GM23248 (cell line): ENCODE measurements at places on chromosomes 13 and 19.

- H3K36me3 ChIP-seq: peaks cover 6% of the 10 kb centered on the region; the same call in 1 of the 2 replicates
- DNase-seq: peak; percentile 67
- H3K4me1 ChIP-seq: peaks cover 17% of the 10 kb centered on the region
- H3K27ac ChIP-seq: peak overlapping the region; percentile 27
- H3K27me3 ChIP-seq: no peaks in the 10 kb centered on the region
These were observed 1.7 kb upstream of the SERTAD3 start for GRCh38 chr19:40445780-40446262.

DNA sequence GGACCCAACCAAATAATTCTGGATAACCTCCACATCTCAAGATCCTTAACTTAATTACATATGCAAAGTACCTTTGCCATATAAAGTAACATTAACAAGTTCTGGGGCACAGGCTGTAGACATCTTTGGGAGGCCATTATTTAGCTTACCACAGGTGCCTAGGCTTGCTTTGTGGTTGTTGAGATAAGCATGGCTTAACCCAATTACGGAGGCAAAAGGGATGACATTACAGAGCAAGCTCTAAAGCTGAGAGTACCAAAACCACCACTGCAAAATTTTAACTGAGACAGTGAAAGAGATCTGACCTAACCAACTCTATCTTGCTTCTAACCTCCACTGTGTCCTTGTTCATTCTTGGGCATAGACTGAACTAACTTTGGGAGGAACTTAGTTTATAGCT lies 502.9 kb upstream of the ATXN8OS start:
- H3K27ac ChIP-seq: no peak overlapping the region
- H3K27me3 ChIP-seq: no peaks in the 10 kb centered on the region
- H3K4me1 ChIP-seq: no peaks in the 10 kb centered on the region

- no peaks in the 10 kb centered on the region; the same call in none of the 2 replicates for H3K27me3 ChIP-seq
- H3K4me3 ChIP-seq: no peak overlapping the region
- no peak overlapping the region for H3K27ac ChIP-seq
- no peak for DNase-seq
These were observed 15.2 kb upstream of the F7 start for GRCh38 chr13:113090415-113090770.

GRCh38 chr19:38473201-38473600 lies 39.7 kb downstream of the RYR1 start:
- H3K27ac ChIP-seq: no peak overlapping the region
- no peaks in the 10 kb centered on the region for H3K4me1 ChIP-seq
- H3K36me3 ChIP-seq: no peaks in the 10 kb centered on the region
- DNase-seq: no peak
- H3K27me3 ChIP-seq: peaks cover 22% of the 10 kb centered on the region

DNA sequence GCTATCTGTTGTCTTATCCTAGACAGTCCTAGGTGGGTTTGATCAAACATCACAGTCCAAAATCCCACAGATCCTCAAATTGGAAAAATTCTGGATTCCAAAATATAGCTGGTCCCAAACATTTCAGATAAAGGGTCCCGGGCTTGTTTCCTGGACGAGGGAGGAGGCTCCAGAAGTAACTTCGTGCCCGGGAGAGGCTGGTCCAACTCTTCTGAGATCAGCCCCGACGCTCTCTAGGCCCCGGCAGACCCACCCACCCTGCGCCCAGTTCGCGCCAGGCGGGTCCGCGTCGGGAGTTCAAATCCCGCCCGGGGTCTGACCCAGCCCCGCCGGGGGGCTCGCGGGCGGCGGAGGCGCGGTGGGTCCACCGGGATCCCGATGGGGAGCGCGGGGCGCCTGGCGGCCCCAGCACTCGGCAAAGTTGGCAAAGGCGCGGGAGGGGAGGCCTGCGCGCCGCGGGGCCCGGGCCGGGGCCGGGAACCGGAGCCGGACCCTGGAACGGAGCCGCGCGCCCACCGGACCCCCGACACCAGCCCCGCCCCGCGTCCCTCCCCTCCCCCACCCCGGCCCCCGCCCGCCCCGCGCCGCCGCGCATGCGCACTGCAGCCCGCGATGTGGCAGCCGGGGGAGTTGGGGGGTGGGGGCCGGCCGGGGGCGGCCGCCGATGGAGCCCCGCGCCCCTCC lies 513 bp downstream of the MIER2 start:
- H3K27me3 ChIP-seq: no peaks in the 10 kb centered on the region
- peaks cover 19% of the 10 kb centered on the region for H3K4me1 ChIP-seq
- H3K4me3 ChIP-seq: peak overlapping the region; percentile 70
- peak overlapping the region; percentile 89 for H3K27ac ChIP-seq

DNA sequence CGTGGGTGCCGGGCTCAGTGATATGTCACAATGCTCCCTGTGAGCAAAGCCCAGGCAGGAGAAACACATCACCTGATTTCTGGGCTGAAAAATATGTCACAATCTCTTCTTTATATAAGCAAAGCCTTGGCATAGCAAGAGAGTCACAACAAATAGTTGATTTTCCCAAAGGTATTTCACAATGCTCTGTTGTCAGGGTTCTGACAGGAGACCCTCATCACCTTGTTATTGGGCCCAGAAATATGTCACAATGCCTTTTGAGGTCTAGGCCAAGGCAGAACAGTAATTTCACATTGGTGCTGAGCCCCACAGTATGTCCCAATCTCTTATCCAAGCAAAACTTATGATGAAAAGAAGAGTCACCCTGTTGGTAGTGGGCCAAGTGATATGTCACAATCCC lies 125.7 kb downstream of the ZNF675 start:
- H3K4me1 ChIP-seq: no peaks in the 10 kb centered on the region
- no peaks in the 10 kb centered on the region for H3K27me3 ChIP-seq
- no peak overlapping the region for H3K4me3 ChIP-seq
- H3K27ac ChIP-seq: no peak overlapping the region

DNA sequence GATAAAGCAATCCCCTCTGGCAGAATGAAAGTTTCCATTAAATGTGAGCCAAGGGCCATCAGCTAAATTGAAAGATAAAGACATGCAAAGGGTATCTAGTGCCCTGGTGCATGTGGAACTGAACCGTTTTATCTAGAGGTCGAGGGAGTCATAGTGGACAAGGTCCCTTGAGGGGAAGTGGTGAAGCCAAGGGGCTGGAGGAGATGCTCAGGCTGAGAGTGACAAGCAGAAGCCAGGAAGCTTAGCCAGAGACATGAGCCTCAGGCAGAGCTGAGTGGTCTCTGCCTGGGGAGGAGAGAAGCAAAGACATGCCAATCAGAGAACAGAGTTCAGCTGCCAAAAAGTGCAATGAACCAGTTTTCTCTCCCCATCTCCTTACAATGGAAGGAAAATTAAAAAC lies 68.1 kb upstream of the SLC10A2 start:
- H3K27ac ChIP-seq: no peak overlapping the region
- no peaks in the 10 kb centered on the region for H3K4me1 ChIP-seq
- DNase-seq: no peak
- no peaks in the 10 kb centered on the region for H3K27me3 ChIP-seq

DNA sequence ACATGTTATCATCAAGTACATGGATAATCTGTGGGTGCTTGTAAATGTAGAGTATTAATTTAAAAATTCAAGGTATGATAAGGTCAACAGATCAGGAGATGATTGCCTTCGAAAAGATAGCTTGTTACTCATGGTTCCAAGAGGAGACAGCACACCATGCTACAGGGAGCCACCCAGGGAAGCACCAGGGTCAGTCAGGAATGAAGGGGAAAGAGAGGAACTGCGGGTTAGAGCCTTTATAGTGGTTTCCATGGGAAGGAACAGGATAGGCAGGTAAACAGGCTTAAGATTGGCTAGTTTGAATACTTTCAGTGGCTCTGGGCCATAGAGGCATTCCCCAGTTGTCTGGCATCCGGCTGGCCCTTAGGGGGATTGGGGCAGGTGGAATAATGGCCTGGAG lies 74.2 kb upstream of the SERTM1 start:
- no peaks in the 10 kb centered on the region for H3K4me1 ChIP-seq
- no peak overlapping the region for H3K4me3 ChIP-seq
- no peaks in the 10 kb centered on the region for H3K27me3 ChIP-seq
- no peak overlapping the region for H3K27ac ChIP-seq
- DNase-seq: no peak

- H3K27ac ChIP-seq: no peak overlapping the region
- no peak for DNase-seq
- H3K36me3 ChIP-seq: no peaks in the 10 kb centered on the region; the same call in 1 of the 2 replicates
- H3K27me3 ChIP-seq: no peaks in the 10 kb centered on the region
These were observed 15.4 kb downstream of the UBXN6 start for GRCh38 chr19:4441994-4442818.

DNA sequence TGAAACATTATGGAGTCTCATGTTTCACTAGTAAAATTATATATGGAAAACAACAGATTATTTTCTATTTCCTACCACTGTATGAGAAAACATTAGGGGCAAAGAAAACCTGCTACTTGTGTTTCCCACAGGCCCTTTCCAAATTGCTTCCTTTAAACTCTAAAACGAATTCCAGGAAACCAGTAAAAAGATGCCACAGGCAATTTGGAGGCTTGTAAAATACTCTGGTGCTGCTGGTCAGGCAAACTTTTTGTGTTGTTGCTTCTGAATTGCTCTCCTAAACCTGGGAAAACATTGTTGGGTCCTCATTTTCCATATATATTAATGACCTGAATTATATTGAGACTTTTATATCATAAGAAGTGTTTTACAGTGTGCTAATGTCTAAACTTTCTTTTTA lies 141.5 kb downstream of the TDRD3 start:
- no peak for DNase-seq
- no peaks in the 10 kb centered on the region for H3K27me3 ChIP-seq
- no peak overlapping the region for H3K27ac ChIP-seq
- H3K4me1 ChIP-seq: no peaks in the 10 kb centered on the region

- DNase-seq: no peak
- H3K4me1 ChIP-seq: no peaks in the 10 kb centered on the region
- H3K36me3 ChIP-seq: peaks cover 7% of the 10 kb centered on the region; the same call in 1 of the 2 replicates
- H3K27ac ChIP-seq: no peak overlapping the region
- H3K4me3 ChIP-seq: no peak overlapping the region
- H3K27me3 ChIP-seq: no peaks in the 10 kb centered on the region
These were observed 9.4 kb downstream of the ZNF784 start for GRCh38 chr19:55614711-55615542.

GRCh38 chr13:93233997-93234416 lies 7.4 kb downstream of the GPC6 start:
- H3K4me1 ChIP-seq: peaks cover 33% of the 10 kb centered on the region
- H3K36me3 ChIP-seq: no peaks in the 10 kb centered on the region; the same call in 1 of the 2 replicates
- DNase-seq: no peak
- H3K27ac ChIP-seq: no peak overlapping the region

- no peaks in the 10 kb centered on the region for H3K27me3 ChIP-seq
- no peaks in the 10 kb centered on the region for H3K36me3 ChIP-seq
- H3K27ac ChIP-seq: peak overlapping the region; percentile 88
- H3K4me1 ChIP-seq: peaks cover 20% of the 10 kb centered on the region
- peak; percentile 29 for DNase-seq
- H3K4me3 ChIP-seq: peak overlapping the region; percentile 77
These were observed 1.7 kb downstream of the ETFB start for GRCh38 chr19:51364200-51365106.

GRCh38 chr19:41403181-41403970 lies 5.8 kb downstream of the BCKDHA start:
- H3K4me3 ChIP-seq: no peak overlapping the region
- no peak for DNase-seq
- no peaks in the 10 kb centered on the region for H3K36me3 ChIP-seq
- peaks cover 8% of the 10 kb centered on the region for H3K4me1 ChIP-seq
- no peaks in the 10 kb centered on the region for H3K27me3 ChIP-seq
- H3K27ac ChIP-seq: no peak overlapping the region

- peak; percentile 76 for DNase-seq
- peak overlapping the region; percentile 88 for H3K4me3 ChIP-seq
- H3K4me1 ChIP-seq: no peaks in the 10 kb centered on the region
- no peaks in the 10 kb centered on the region for H3K27me3 ChIP-seq
- peak overlapping the region; percentile 66 for H3K27ac ChIP-seq
These were observed 24.6 kb upstream of the ZNF846 start for GRCh38 chr19:9793071-9793591.

- no peaks in the 10 kb centered on the region for H3K27me3 ChIP-seq
- no peak overlapping the region for H3K4me3 ChIP-seq
- no peak overlapping the region for H3K27ac ChIP-seq
- peak; percentile 14 for DNase-seq
- H3K36me3 ChIP-seq: no peaks in the 10 kb centered on the region
These were observed 253.9 kb upstream of the GPC6 start for GRCh38 chr13:92972751-92973150.

DNA sequence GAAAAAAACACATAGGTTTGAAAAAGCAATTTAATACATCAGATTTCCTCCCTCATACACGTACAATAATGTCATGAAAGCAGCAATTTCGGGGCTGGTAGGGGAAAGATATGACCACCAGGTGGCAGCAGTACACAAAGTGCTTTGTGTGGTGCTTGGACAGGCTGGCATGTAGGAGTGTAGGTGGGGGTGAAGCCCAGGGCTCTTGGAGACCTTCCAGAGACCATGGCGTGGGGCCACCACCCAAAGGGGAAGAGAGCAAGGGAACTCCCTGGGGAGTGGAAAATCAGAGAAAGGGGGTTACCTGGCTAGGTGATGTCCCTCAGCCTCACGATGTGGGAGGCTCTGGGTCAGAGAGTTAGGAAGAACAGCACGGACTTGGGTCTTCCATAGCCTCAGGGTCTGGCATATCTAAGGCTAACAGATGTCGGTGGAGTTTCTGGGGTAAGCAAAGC lies 11.8 kb upstream of the CCNA1 start:
- H3K4me3 ChIP-seq: no peak overlapping the region
- no peak overlapping the region for H3K27ac ChIP-seq

- peaks cover 39% of the 10 kb centered on the region for H3K4me1 ChIP-seq
- no peak overlapping the region for H3K4me3 ChIP-seq
- DNase-seq: peak; percentile 69
These were observed 12.5 kb upstream of the TBC1D4 start for GRCh38 chr13:75494491-75494890.

DNA sequence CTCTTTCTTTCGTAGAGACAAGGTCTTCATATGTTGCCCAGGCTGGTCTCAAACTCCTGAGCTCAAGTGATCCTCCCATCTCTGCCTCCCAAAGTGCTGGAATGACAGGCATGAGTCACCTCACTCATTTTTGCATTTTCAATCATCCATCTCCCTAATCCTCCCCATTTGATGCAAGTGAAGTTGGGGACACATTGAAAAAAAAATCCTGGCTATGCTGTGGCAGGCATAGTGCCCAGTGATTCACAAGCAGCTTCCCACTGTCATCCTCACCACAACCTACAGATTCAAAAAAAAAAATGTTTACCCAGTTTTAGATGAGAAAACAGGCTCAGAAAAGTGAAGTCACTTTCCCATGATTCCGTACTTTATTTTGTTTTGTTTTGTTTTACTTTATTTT lies 44.7 kb upstream of the USP29 start:
- H3K4me1 ChIP-seq: no peaks in the 10 kb centered on the region
- no peaks in the 10 kb centered on the region for H3K36me3 ChIP-seq
- no peak overlapping the region for H3K4me3 ChIP-seq
- no peak for DNase-seq
- H3K27ac ChIP-seq: no peak overlapping the region

GRCh38 chr13:98576963-98577835 lies at the start of gene STK24:
TSS of gene STK24 (minus strand) at chr13:98577107. CDS start at chr13:98576786, 321 bp downstream.
- peak; percentile 88 for DNase-seq
- H3K27ac ChIP-seq: peak within 1 kb of the TSS; percentile 96
- peak within 1 kb of the TSS; percentile 92 for H3K4me3 ChIP-seq
- H3K36me3 ChIP-seq: no peaks in the 10 kb centered on the region
